Metanephros (tissue), 2 donors: ENCODE measurements at places on chromosomes 1 and 21. TPM values are rescaled to one million over a fixed set of nuclear protein-coding genes. Genes with fewer than 3 reads are reported as not detected.

The PWP2 gene
- total RNA-seq, result 16.1 TPM

The CLCA1 gene
- not detected for total RNA-seq

The DNAJC8 gene
- total RNA-seq, result 26.8 TPM

The FCGR2B gene
- 5.3 TPM for total RNA-seq

The UAP1 gene
- total RNA-seq, result 27.8 TPM

The MEGF6 gene
- total RNA-seq, result 29.9 TPM

The SHISA4 gene
- total RNA-seq, result 28.4 TPM

The PLA2G2C gene
- total RNA-seq, result not detected

The RNU1-3 gene
- total RNA-seq, result 7,909 TPM

The AKNAD1 gene
- total RNA-seq, result not detected

The SLAMF8 gene
- total RNA-seq, result 0.88 TPM

The FCRLB gene
- 5.0 TPM for total RNA-seq

The TRIM62 gene
- 8.4 TPM for total RNA-seq

The UBE2U gene
- total RNA-seq, result not detected

The RHEX gene
- 1.1 TPM for total RNA-seq

The SPRR2F gene
- not detected for total RNA-seq

The IL22RA1 gene
- 2.0 TPM for total RNA-seq

The BMP8B gene
- 2.0 TPM for total RNA-seq

The CLK2 gene
- 63.5 TPM for total RNA-seq

The KRTAP21-2 gene
- not detected for total RNA-seq

The TMEM61 gene
- total RNA-seq, result 3.0 TPM

The RHD gene
- total RNA-seq, result 3.8 TPM

The BMP8A gene
- total RNA-seq, result 0.70 TPM

The AIM2 gene
- 0.41 TPM for total RNA-seq

The CAPN8 gene
- 1.6 TPM for total RNA-seq

The CHRNB2 gene
- 0.35 TPM for total RNA-seq

The MSH4 gene
- total RNA-seq, result 0.47 TPM

The SLC22A15 gene
- 8.5 TPM for total RNA-seq

The PSMA5 gene
- total RNA-seq, result 23.8 TPM

The ATP1A2 gene
- total RNA-seq, result 36.4 TPM

The IGSF3 gene
- 42.0 TPM for total RNA-seq

The PLEKHM2 gene
- 53.5 TPM for total RNA-seq

The OLFML2B gene
- 11.5 TPM for total RNA-seq

The HORMAD1 gene
- not detected for total RNA-seq

The DYRK3 gene
- 11.6 TPM for total RNA-seq

The DIRAS3 gene
- total RNA-seq, result 1.5 TPM

The SSBP3 gene
- 61.7 TPM for total RNA-seq

The HUNK gene
- 10.4 TPM for total RNA-seq
